ENCODE measurements at places on chromosomes 11 and 22.

GRCh38 chr22:37428649-37429586 is 1.6 kb upstream of the ELFN2 start:
- DNase-seq: peak; percentile 38

- DNase-seq: no peak
Observed at GRCh38 chr11:64130618-64131017, 35.3 kb downstream of the MACROD1 start.

DNA sequence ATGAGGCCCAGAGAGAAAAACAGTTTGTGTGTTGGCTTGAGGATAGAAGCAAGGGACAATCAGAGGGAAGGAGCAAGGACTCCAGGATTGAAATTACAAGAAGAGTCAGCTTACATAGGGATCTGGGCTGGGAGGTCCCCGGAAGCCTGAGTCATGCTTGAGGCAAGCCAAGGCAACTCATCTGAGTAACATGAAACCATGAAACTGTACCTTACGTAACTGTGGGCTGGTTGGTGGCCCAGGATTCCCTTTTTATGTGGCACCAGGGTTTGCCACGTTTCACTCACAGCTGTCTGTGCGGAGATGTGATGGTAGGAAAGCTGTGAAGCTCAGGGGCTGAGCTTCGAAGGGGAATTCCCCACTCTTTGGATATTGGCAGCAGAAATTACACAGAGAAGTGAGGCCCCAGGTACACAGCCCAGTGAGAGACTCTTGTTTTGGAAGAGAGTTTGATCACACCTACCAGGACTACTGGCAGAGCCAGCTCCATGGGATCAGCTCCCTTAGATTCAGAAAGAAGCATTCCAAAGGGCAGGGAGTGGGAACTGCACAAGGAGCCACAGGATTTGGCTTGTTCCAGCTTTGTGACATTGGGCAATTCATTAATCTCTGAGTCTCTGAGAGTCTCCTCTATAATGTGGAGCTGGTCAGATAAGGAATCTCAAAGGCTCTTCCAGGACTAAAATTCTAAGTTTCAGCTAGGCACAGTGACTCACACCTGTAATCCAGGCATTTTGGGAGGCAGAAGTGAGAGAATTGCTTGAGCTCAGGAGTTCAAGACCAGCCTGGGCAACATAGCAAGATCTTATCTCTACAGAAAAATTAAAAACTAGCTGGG is 7.8 kb downstream of the SLC5A1 start:
- DNase-seq: peak; percentile 10

- DNase-seq: no peak
Observed at GRCh38 chr11:19777377-19778102, 64.9 kb downstream of the NAV2 start.

DNA sequence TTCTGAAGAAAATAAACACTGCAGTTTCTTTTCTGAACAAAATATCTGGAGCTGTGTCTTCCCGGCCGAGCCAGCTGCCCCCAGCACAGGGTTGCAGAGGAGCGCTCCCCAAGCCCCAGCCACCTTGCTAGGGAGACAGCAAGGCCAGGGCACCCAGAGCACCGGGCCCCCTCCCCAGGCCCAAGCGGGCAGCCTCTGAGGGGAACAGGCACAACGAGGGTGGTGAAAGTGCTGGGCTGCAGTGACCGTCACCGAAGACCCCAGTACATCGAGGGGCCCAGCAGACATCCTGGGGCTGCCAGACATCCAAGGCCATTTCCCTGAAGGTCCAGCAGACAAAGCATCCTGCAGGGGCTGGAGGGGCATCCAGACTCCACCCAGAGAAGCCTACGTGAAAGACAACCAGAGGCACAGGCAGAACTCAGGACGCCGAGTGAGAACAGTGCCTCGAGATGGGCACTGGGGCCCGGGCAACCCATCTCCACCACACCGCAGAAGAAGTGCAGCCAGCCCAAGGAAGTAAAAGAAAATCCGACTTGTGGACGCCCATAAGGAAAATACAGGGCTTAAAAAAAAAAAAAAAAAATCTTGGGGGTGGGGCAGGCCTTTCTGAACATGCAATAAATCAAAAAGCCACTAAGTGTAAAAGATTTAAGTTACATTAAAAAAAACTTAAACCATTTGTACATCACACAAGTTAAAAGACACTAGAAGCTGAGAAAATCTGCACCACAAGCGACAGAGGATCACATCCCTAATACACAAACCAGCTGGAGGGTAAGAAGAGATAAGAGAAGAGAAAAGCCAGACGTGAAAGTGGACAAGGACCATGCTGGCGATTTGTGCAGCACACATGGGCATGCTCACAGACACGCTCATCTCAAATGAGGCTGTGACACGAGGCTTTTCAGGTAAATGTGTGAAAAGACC is 36.0 kb upstream of the COMT start:
- no peak for DNase-seq

- no peak for DNase-seq
Observed at GRCh38 chr22:39745789-39746188, 147.8 kb downstream of the ENTHD1 start.

DNA sequence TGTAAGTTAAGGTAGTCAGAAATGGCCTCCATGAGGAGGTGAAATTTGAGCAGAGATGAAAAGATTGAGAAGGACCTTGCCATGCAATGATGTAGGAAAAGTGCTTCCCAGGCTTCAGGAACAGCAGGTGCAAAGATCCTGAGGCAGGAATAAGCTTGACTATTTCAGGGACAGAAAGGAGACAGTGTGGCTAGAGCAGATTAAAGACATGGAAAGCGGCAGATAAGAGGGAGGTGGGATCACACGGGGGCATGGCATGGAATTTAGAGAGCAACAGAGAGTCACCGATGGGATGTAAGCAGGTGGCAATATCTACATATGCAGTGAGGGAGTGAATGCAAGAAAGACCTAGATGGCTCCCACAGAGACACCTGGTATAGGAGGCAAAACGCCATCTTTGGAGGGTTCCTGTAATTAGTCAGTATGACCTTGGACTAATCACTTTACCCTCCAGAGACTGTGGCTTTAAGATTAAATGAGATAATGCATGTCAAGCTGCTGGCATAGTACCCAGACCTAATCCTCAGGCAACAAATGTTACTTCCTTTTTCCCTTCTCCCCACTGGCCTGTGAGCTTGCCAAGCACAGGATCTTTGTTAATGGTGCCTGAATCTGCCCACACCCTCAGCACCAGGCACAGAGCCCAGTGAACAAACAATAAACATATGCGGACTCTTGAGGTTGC is 24.6 kb upstream of the ACER3 start:
- no peak for DNase-seq

DNA sequence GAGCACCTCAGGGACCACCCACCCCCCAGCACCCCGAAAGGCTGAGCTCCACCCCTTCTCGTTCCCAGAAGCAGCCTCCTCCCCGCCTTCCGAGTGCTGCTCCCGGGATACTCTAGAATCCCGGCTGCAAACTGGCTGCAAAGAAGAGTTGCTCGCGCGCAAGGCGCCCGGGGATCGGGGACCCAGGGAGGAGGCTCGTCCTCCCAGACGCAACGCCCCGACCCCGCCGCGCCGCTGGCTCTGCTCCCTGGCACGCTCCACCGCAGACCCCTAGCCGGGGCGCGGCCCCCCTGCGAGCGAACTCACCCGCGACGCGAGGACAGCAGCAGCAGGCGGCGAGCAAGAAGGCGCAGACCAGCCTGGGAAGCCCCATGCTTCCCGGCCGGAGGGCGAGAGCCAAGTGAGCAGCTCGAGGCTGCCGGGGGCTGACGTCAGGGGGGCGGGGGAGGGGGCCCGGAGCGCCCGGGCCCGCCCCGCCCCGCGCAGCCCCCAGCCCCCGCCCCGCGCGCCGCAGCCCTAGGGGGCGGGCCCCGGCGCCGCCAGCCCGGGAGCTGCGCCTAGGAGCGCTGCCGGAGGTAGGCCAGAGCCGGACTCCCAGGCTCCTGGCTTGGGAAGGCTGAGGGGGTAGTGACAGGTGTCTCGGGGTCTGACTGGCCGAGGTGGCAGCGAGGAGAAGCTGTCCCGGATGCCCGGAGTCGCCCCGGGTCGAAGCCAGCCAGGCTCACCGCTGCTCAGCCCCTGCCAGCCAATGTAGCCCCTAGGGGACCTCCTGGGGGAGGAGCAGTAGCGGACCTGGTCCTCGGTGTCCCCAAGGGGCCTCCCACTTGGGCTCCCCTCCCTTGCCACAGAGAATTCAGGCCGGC is at the start of gene MCAM:
Gene MCAM, minus strand, starts transcription at position 402 of the 863 bp plus-strand sequence. Its CDS starts 29 bp downstream, at position 373.
- DNase-seq: no peak

DNA sequence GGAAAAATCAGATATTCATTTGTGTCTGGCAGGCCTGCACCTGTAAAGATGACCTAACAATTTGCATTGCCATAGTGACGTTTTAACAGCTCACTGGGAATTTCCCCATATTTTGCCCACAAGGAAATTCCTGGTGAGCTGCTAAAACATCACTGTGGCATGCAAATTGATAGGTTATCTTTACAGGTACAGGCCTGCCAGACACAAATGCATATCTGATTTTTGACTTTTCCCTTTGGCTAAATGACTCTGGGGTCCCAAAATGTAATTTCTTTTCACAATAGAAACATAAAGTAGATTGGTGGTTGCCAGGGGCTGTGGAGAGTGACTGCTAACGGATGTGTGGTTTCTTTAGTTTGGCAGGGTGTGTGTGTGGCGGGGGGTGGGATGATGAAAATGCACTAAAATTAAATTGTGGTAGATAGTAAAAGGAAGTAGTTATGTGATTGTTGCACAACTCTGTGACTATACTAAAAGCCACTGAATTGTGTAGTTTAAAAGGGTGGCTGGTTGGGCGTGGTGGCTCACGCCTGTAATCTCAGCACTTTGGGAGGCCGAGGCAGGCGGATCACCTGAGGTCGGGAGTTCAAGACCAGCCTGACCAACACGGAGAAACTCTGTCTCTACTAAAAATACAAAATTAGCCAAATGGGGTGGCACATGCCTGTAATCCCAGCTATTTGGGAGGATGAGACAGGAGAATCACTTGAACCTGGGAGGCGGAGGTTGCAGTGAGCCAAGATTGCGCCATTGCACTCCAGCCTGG is 18.5 kb upstream of the FEZ1 start:
- no peak for DNase-seq

DNA sequence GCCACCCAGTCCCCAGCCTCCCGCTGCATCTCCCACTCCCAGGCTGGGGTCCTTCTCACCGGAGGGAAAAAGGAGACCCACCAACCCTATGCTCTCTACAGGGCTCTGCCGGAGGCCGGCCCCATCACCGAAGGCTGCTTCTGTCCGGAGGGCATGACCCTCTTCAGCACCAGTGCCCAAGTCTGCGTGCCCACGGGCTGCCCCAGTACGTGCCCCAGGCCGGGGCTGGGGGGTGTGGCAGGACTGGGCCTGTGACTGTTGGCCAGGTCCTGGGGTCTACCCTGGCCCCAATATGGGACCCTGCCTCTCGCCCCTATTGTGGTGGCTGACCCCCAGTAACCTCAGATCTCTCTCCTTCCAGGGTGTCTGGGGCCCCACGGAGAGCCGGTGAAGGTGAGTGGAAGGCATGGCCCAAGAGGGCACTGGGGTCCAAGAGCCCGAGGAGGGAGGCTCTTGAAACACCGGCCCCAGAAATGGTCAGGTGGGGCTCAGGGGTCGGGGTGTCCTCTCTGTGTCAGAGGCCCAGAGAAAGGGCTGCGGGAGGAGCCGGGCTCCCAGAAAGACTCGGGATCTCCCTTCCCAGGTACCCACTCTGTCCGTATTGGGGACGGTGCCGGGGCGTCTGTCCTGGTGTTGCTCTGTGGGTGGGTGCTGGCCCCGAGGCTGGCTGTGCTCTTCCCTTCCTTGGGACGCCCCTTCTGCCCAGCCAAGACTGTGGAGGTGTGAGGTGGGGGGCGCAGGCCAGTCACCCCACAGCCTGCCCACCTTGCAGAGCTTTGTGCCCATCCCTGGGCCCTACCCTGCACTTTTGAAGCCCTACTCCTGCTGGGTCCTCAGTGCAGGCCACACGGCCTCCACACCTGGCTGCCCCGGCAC is 26.1 kb upstream of the MUC5B start:
- no peak for DNase-seq

Measured in activated T-helper 1 cell treated with anti-CD3 and anti-CD28 coated beads, Interleukin-2, amount 50 U/mL, for 16 hours (primary cell).